HL-60 (cell line): ENCODE measurements at places on chromosomes 3 and 15.

- DNase-seq, result no peak
These were observed 273.0 kb downstream of the EPHB1 start for GRCh38 chr3:135068011-135068410.

GRCh38 chr15:101246824-101247745, 4.8 kb downstream of the CHSY1 start:
- no peak for DNase-seq

DNA sequence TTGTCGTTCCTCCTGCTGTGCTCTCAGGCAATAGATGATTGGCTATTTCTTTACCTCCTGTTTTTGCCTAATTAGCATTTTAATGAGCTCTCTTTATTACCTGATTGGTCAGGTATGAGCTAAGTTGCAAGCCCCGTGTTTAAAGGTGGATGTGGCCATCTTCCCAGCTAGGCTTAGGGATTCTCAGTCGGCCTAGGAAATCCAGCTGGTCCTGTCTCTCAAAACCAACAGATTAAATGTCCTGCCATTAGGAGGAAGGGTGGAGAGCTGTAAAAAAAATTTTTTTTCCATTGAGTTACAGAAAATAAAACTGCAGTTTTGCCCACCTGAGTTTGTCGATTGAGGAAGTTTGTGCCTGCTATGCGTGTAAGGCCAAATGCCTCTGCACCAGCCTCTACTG, 5.4 kb upstream of the ACSBG1 start:
- no peak for DNase-seq

DNA sequence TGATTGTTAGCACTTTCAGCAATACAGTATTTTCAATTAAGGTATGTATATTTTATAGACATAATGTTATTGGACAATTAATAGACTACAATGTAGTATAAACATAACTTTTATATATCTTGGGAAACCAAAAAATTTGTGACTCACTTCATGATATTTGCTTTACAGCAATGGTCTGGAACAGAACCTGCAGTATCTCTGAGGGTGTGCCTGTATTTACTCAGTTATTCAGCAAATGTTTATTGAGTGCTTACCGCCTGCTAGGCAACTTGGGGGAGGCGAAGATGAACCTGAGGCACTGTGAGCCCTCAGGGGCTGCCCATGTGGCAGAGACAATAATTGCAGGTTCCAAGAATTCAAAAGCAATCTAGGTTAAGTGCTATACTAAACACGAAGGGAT, 144.8 kb downstream of the GABRB3 start:
- no peak for DNase-seq

DNA sequence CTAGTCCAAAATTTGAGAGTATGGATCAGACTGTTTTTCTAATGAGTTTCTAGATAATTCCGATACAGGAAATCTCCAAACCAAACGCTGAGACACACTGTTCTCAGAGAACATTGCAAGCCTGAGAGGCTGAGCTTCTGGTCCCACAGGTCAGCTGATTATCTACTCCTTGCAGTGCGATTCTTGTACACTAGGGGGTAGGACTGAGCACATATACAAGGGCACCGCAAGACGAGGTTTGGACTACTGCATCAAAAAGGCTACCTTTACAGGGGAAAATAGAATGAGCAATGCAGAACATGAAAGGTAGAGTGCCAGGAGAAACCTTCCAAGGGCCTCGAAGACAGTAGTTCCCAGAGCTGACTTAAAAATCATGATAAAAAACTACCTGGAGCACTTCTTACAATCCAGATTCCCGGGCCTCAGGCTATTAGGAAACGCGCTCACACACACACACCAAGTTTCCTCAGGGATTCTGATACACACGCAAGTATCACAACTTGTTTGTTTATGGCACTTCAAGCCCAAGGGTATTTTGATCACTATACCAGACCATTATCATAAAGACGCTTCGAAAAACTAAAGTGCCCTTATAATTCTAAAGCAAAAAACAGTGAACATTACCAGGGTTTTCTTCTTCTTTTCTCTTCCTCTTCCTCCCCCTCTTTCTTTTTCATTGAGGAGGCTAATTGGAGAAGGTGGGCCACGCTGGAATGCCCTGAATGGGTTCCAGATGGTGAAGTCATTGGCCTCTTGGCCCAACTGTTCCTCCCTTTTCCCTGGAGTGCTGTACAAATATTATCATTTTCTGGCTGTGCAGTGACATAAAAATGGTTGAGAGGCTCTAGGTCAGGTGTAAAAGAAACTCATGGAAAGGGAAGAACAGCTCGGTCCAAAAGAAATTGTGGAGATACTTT, 61.8 kb downstream of the SLC12A8 start:
- DNase-seq, result peak; percentile 71
